ENCODE measurements at places on chromosomes 13 and 19. TPM values are rescaled to one million over a fixed set of nuclear protein-coding genes. Genes with fewer than 3 reads are reported as not detected.

DNA sequence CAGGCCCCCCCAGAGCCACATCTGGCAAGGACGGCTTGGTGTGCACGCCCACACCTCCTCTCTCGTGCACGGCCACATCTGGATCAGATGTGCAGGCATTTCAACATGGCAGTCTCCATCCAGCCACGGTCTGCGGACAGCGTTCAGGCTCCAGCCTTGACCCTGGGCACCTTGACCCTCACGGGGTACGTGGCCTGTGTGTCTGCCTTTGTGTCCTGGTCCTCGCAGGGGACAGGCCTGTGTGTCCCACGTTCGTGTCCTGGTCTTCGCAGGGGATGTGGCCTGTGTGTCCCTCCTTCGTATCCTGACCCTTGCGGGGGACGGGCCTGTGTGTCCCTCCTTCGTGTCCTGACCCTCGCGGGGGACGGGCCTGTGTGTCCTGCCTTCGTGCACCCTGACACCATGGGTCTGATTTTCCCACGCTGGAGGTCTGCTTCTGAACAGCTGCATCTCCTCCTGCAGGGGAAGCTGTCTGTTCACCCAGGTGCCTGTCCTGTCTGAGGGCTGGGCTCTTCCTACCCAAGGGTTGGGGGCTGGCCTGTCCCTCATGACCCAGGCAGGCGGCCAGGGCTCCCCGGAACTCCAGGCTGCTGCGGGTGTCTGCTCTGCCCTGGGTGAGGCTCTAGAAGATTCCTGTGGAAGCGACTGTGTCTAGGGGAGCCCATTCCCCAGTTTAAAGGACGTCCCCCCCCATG lies 25.3 kb downstream of the RASA3 start:
- DNase-seq: peak; percentile 66

DNA sequence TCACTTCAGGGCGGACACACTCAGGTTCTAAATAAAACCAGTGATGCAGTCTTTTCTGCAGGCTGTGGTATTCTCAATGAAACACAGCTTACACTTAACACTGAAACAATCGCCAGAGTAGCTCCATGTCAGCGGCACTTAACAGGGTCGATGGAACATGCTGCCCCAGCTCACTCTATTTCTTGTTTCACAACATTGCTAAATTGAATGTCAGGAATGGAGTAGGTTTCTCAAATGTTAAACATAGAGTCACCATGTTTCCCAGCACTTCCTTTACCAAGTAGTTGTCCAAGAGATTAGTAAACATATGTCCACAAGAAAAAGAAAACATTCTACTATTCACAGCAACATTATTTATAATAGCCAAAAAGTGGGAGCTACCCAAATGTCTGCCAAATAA lies 306.9 kb downstream of the SLITRK6 start:
- DNase-seq: no peak

DNA sequence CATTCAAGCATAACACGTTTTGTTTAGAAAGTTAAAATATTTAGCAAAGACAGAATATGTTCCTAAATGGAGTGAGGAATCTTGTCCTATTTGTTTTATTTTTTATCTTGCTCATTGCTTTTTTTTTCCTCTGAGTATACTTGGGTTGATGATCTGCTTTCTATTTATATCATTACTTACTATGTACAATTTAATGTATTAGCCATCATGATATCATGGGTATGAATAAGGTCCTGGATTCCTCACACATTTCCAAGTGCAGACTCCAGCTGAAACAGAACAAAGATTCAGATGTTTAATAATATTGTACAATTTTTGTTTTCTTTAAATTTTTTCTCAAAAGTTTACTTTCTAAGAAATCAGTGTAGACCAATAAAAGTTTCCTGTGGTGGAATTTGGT lies 388.2 kb downstream of the GPC6 start:
- DNase-seq: no peak

- DNase-seq: no peak
These were observed 656.8 kb downstream of the SLITRK6 start for GRCh38 chr13:85142351-85142927.

DNA sequence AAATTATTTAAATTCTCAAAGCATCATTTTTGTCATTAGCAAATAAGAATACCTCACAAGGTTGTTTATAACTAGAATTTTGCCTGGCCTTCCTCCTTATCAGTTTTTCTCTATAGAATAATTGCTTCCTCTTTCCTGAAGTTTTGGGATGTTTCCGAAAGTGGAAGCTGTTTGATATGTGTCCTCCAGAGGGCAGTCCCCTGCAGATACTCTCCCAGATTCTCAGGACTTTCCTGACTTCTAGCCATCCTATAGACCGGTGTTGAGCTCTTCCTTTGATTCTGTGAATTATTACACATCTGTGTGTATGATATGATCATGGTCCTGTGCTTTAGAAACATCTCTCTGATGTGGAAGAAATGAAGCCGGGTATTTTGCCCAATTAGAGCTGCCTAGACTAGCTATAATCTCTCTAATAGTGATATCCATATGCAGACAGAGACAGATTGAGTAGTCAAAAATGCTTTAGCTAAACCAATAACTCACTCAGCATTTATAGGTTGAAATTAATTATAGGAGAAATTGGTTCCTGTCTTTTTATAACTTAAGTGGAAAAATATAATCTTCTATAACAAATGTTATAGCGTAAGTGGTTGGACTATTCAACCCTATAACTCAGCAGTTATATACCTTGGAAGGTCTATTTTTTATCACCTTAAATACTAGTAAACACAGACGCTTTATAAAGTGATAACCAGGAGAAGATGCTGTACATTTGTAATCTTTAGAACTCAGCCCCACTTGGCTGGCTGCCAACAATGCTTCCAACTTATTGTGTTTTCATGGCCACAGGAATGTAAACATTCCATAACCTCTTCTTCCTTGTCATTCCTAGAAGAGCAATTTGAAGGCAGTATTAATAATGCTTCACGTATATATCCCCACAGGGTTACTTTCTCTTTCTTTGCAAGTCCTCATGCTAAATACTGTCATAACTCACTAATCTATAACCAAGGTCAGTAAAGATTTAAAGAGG lies 201.0 kb upstream of the RXFP2 start:
- no peak for DNase-seq

GRCh38 chr19:2080336-2080988 lies 15.7 kb downstream of the MOB3A start:
- DNase-seq: no peak

DNA sequence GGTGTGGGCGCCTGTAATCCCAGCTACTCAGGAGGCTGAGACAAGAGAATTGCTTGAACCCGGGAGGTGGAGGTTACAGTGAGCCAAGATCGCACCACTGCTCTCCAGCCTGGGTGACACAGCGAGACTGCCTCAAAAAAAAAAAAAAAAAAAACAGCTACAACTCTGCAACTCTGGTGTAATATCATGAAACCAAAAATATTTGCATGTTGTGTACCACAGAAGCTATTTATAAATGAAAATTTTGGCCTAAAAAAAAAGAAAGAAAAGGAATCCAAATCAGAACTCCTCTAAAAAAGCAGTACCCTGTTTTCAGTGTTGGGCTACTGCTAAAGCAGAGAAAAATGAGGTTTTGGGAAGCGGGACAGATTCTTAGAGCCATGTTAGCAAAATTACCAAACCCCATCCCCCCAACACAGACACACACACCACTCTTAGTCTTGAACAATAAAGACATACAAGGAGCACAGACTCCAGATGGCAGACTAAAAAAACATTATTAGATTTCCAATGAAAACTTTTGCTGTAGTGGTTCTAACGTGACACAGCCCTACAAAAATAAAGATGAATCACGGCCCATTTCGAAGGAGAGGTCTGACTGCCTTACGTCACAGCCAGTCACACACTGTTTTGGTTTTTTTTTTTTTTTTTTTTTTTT lies 51.5 kb downstream of the INSR start:
- DNase-seq: no peak

DNA sequence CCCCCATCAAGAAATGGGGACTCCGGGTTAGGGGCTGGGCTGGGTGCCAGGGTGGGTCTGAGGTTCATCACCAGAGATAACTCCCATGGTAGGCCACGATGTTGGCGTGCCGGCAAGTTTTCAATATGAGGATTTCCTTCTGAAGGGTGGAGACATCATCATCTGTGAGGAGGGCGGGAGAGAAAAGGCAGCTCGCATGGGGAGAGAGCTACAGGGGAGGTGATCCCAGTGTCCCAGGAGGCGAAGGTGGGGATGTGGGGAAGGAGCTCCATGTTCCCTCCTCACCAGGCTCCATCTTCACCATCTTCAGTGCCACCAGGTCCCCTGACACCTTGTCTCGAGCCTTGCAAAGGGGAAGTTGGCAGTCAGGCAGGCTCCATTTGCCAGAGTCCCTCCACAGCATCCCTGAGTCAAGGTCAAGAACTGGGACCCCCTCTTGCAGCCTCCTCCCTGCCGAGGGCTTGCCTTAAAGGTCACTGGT lies 430 bp downstream of the MAP4K1 start:
- no peak for DNase-seq

DNA sequence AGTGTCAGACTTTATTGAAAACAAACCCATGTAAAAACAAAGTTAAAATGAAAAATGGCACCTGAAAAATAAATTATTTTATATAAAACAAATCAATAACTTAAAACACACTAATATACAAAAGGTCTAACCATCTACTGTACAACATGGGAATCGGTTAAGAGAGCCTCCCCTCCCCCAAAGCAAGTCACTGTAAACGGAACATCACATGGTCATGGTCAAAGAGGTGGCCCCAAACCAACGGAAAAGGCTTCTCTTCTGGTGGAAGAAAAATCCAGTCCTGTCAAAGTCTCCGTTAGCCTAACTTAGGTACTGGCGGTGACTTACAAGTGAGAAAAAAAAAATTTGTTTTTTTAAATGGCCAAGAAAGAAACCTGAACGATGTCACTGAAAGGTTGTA lies 15.7 kb upstream of the TIMM44 start:
- no peak for DNase-seq

DNA sequence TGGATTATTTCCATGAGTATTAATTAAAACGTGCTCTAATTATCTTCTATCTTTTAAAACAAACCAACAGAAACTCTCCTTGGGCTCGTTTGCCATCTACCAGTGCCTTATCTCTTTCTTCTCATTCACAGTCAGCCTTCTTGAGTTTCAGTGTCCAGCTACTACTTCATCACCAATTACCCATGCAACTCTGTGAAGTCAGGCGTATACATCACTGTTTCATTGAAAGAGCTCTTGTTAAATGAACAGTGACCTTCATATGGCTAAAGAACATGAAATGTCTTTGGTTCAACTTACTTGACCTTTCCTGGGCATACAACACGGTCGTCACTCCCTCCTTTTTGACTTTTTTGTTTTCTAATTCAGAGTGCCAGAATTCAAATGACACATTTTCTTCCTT lies 5.2 kb upstream of the IFT88 start:
- DNase-seq: no peak

DNA sequence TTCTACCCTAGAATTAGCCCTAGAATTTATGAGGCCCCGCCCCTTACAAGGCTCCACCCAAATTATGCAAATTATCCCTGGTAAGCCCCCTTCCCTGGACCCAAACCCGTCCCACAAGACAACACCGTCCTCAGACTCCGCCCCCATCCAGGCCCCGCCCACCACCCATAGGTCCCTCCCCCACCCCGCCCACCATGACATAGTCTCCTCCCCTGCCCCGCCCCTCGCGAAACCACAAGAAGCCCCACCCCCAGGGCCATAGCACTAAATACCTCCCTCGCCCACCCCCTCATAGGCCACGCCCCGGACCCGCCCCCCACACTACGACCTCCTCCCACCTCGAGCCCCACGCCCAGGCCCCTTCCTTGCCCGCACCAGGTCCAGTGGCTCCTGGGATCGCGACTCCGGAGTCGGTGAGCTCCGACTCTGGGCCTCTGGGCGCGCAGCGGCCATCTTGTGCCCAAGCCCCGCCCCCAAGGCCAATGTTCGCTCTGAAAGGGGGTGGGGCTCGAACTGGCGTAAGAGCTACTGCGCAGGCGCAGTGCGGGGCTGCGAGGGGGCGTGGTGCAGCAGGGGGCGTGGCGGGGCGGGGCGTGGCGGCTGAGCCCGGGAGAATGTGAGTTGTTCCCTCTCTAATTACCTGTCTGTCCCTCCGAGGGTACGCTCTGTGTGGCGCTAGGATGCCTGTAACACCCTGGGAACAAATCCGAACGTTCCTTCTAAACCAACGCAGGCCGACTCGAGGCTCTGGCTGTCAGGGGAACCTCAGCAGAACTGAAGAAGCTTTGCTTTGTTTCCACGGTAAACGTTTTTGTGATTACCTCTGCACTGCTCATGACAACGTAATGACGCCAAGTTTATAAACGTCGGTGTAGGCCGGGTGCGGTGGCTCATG lies at the start of gene ZNF784:
Gene ZNF784, minus strand, starts transcription at position 458 of the 895 bp plus-strand sequence. Its CDS starts 5 bp downstream, at position 453.
- DNase-seq: peak; percentile 97

GRCh38 chr13:101474419-101474957 lies 22.0 kb downstream of the ITGBL1 start:
- no peak for DNase-seq

GRCh38 chr19:45162608-45163143 lies 1.9 kb upstream of the NKPD1 start:
- DNase-seq: no peak

- DNase-seq: no peak
These were observed 76.6 kb downstream of the ZIC5 start for GRCh38 chr13:99894840-99895443.

GRCh38 chr13:48682436-48682835 lies 28.7 kb downstream of the CYSLTR2 start:
- DNase-seq: no peak

DNA sequence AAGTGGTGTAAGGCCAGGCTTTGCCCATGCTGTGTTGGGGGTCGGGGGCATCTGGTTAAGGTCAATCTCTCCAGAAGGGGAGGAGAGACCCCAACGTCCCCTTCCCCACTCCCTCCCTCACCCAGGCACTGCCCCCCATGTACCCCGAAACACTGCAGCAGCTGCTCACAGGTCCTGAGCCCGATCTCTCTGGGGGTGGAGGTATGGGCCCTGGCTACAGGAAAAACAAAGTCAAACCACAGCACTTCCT lies 10.2 kb downstream of the CAPN12 start:
- DNase-seq: no peak

DNA sequence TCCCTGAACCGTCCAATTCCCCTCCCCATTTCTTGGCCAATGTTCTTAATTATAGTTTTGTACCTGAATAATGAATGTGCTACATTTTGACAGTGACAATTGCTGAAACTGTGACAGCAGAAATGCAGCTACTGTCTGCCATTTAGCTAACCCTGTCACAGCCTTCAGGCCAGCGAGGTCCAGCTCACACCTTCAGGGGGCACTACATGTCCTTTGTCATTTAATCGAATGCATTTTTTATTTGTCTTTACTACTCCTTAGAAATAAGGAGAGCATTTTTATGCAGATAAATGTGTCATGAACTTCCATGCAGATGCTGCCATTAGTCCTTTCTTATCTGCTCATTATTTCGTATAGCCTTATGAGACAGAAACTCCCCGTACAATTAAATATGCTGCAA lies 159.9 kb downstream of the MZT1 start:
- no peak for DNase-seq

- peak; percentile 87 for DNase-seq
These were observed 6.1 kb upstream of the LMNB2 start for GRCh38 chr19:2462635-2463421.

Gene LYPD3
- total RNA-seq: not detected

Gene PLA2G4C
- total RNA-seq: 61.8 TPM

Gene RXFP2
- total RNA-seq: not detected

Gene SIGLEC5
- 0.94 TPM for total RNA-seq

Gene COL5A3
- total RNA-seq: 8.9 TPM

Gene ZNF761
- total RNA-seq: 3.5 TPM
